ENCODE measurements at places on chromosomes 5 and 9.
A peak's percentile ranks its signal among the peaks of the same experiment; 100 is the strongest.

DNA sequence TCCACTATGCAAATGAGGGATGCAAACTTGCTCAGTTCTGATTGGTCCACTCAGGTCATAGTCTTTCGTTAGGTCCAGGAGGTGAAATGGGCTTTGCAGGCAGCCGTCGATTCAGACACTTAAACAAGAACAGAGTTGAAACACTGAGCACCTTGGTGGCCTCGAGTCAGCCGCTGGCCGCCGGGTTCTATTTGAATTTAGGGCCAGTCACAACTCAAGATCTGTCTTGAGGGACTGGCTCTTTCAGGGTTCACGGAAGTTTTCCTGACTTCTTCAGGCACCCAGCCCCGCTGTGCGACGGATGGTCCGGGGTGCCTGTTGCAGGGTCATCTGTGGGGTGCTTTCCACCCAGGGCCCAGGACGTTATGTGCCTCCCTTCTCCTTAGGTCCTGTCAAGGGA, 412.8 kb upstream of the IRX4 start:
- no peak for DNase-seq

DNA sequence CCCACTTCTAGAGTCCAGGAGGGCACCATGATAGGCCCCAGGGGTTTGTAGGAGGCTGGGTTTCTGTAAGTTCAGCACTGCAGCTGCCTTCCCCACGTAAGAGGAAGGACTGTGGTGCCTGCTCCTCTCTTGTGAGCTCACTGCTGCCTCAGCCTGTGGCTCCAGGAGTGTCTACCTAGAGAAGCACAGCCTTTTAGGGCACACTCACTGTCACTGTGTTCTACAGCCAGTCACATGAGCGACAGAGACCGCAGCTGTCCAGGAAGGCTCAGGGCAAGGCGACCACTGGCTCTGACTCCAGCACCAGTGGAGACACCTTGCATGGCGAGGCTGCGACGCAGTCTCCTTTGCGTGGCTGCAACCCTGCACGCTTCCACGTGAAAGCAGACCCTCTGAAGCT, 72.8 kb downstream of the OTULIN start:
- no peak for DNase-seq

- DNase-seq, result no peak
Measured at GRCh38 chr9:108759399-108759798, 96.4 kb downstream of the ACTL7B start.

DNA sequence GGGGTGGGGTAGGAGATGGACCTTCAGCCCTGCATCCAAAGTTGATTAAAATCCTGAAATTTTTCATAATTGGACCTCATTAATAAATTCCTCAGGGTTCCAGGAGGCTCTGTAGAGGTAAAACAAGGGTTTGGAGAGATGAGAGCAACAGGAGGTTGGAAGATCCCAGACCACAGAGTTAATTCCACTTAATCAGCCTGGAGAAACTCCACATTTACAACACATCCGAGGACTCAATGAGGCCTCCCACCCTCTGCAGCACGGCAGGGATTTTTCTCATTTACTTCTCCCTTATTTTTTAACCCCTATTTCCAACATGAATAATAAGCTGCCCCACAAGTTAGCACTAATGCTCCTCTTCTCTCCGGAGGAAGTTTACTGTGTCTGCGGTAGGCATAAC, 165.0 kb upstream of the MAP3K1 start:
- no peak for DNase-seq

- DNase-seq, result no peak
Measured at GRCh38 chr5:136729901-136730355, 364.6 kb upstream of the TRPC7 start.

DNA sequence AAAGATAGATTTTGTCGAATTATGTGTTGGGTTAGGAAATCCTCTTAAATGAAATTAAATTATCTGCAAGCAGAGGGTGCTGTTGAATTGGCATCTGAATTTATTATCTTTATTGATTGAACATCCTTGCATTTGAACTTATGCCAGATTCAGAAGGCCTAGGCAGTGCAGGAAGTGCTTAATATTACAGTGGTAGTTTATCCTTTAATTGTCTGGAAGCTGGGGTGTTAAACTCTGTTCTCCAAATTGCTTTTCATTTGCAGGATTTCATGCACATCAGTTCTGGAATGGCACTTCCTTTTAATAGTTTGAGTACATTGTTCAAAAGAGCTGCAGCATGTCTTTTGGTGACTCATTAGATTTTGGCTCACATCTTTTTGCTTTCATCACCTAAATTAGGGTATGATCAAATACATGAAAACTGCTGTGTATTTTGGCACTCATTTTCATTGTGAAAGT, 186.3 kb downstream of the KDM4C start:
- DNase-seq, result no peak

DNA sequence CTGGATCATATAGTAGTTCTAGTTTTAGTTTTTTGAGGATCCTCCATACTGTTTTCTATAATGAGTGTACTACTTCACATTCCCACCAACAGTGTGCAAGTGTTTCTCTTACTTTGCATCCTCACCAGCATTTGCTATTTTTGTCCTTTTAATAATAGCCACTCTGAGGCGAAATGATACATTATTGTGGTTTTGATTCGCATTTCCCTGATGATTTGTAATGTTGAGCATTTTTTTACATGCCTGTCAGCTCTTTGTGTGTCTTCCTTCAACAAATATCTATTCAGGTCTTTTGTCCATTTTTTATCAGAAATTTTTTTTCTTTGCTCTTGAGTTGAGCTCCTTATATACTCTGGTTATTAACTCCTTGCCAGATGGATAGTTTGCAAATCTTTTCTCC, 114.0 kb downstream of the ADAMTSL1 start:
- no peak for DNase-seq

DNA sequence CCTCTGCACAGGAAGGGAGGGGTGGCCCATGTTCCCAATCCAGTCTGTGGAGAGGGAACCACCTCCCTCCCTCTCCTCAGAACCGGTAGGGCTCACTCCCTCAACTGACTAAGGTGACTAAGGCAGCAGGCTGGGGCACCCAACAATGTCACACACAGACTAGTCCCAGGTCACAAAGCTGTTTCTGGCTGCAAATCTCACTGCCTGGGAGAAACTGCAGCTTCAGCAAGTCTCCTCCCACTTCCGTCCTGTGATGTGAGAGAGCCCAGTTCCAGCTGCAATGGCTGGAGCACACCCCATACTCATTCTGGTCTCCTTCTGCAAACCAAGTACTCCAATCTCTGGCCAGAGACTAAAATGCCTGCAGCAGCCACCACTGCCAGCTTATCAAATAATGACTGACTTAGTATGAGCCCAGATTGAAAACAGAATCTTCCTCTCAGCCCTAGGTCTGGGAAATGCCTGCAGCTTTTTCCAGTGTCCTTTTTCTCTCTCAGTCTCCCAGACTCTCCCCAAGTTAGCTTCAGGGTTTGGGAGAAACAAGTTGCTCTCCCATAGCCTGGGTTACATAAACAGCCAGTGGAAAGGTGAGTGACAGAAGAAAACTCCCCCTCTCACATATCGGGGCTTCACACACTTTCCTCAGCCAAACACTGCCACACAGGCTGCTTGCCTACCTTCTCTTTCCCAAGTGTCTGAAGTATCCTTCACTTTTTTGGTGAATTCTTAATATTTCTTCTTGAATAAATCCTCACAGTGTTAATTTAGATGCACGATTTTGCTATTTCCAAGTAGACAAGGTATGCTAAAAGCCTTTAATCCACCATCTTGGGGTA, 247.4 kb upstream of the RASA1 start:
- DNase-seq, result peak; percentile 57

- DNase-seq, result no peak
Measured at GRCh38 chr5:74432216-74432615, 208.3 kb downstream of the ENC1 start.

GRCh38 chr5:93163010-93163663, 417.9 kb downstream of the NR2F1-AS1 start:
- DNase-seq, result no peak

- DNase-seq, result no peak
Measured at GRCh38 chr5:31657315-31657979, 18.5 kb downstream of the PDZD2 start.

- no peak for DNase-seq
Measured at GRCh38 chr5:141717043-141717442, 35.0 kb upstream of the ARAP3 start.

DNA sequence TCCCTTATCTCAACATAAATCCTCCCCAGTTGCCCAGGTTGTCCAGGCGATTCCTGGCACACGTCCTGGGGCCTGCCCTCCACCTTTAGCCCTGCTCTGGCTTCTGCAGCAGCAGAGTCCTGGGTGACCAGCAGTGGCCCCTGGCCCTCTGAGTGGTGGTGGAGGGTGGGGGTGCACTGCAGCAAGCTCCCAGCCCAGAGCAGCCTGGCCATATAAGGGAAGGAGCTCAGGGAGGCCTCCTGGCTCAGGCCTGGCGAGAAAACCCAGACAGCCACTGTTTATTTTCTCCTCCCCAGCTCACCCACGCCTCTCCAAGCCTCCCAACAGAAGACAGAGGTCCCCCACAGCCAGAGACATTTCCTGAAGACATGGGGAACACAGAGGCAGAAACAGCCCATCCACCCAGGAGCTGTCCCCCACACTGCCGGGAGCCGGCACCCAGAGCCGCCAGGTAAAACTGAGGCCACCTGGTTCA, 44.7 kb upstream of the IL17B start:
- peak; percentile 66 for DNase-seq

DNA sequence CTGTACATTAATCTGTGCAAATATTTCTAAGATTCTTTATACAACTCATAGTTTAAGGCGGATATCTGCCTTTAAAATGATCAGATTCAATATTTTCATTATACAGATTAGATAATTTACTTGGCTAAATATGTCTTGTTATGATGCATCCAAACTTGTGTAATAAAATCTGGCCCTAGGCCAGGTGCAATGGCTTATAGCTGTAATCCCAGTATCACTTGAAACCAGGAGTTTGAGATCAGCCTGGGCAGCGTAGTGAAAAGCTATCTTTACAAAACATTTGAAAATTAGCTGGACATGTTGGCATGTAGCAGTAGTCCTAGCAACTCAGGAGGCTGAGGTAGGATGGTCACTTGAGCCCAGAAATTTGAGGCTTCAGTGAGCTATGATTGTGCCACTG, 2002.2 kb upstream of the ACO1 start:
- no peak for DNase-seq

DNA sequence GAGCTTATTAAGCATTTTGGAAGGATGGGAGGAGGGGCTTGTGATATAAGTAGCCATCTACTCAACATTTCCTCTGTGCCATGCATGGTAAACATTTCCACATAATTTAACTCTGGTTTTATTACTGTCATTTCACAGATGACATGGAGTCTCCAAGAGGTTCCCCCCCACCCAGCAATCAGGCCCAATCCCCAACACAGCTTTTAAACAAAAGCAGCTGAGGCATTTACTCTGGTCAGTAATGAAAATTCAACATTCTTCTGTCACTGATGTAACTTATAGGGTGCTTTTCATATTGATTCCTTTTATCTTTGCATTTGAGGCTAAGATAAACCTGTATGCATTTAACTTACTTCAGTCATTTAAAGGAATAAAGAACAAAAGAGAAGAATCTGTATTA, 128.1 kb downstream of the COL23A1 start:
- DNase-seq, result no peak

DNA sequence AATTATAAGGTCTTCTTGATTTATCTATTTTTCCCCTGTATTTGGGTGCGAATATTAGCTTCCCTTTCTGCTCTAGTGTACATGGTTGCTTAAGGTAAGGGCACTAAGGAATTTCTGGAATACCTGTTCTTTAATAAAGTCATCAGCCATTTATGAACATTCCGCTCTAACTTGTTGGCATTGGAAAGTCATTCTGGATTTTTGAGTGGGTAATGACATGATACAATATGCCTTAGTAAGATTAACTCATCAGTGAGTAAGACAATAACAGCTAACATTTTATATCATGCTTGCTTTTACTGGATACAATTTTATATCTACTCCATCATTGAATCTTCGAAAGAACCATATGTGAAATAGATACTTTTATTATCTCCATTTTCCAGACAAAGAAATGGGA, 196.1 kb downstream of the ARRDC3 start:
- DNase-seq, result no peak

- no peak for DNase-seq
Measured at GRCh38 chr5:134580001-134580460, 52.6 kb downstream of the SAR1B start.

DNA sequence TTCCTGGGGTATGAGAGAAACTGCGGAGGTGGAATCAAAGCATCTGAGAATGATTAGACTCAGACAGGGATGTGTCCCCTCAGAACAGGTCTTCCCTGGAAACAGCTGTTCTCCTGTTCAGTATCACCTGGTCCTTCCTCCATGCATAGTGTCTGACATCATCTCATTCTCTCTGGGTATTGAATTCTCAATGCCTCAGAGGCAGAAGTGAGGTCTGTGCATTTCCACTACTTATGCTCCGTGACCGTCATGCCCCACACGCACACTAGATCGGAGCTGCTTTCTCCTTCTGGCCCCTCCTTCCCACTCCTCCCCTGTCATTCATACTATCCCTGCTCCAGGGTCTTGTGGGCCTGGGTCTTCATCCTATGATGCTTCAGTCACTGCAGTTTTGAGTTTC, 61.4 kb upstream of the DAB2IP start:
- no peak for DNase-seq

GRCh38 chr9:19913151-19913550, 124.3 kb upstream of the SLC24A2 start:
- peak; percentile 33 for DNase-seq

DNA sequence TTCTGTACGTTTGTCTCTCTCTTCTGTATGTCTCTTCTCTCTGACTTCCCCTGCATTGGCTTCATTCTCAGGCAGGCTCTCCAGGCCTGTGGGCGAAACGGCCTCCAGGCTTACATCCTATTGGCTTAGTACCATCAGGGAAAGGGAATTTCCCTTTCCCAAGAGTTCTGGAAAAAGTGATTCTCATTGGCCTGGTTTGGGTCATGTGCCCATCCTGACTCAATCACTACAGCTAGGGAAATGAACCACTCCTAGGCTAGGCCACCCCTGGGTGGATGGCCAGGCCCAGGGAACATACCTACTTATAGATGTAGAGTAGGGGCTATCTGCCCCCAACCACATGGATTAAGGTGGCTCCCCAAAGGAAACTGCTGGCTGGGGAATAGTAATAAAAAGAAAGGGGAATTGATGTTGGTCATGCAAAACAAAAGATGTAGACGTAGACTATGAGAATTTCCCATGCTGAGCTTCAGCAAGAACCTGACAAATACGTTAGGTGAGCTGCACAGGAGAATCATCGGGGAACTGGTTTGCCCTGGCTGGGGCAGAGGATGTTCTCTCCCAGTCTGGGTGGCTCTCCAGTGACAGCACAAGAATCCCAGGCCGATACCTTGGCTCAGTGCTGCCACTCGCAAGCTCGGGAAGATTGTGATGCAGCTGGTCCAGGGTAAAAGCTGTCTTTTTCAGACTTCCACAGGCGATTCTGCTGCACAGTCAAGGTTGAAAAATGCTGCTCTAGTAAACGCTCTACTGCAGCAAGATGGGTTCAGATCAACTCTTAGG, 3.7 kb upstream of the EGR1 start:
- DNase-seq, result no peak

GRCh38 chr5:150419630-150420270, 7.0 kb upstream of the CD74 start:
- no peak for DNase-seq

- no peak for DNase-seq
Measured at GRCh38 chr9:120066315-120066714, 513.7 kb downstream of the CDK5RAP2 start.
